ENCODE measurements at places on chromosomes 12 and 14.

DNA sequence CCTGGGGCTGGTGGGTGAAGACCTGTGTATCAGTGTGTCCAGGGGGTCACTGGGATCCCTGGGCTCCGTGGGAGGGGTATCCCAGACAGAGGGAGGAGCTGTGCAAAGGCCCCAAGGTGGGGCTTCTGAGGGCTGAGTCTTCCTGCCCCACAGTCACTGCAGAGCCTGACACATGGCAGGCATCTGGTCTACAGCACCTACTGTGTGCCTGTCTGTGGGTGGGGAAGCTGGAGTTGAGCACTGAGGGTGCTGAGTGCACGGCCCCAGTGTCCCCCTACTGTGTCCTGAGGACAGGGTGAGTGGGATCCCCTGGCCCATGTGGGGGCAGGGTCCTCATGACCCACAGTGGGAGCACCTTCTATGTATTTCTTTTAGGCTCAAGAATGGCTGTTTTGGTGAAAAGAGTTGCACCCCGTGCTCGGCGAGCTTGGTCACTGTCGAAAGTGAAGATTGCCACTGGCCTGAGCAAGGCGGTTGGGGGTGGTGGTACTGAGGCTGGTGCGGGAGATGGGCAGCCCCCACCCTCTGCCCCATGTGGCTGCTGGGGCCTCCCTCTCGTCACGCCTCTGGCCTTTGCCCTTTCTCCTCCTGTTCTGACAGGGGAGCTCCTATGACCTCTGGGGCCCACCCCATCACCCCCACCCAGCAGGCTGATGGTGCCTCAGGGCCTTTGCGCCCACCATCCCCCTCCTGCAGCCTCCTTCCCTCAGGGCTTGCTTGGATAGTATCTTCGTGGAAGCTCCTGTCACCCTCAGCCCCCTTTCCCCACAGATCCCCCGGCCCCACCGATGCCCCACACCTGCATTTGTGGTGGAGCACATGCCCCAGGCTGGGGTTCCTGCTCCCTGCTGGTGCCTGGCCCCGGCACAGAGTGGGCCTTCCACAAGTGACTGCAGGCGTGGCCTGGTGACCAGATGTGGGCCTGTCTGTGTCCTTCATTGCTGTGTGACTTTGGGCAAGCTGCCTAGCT, 55.8 kb downstream of the BEGAIN start:
- no peak for DNase-seq

DNA sequence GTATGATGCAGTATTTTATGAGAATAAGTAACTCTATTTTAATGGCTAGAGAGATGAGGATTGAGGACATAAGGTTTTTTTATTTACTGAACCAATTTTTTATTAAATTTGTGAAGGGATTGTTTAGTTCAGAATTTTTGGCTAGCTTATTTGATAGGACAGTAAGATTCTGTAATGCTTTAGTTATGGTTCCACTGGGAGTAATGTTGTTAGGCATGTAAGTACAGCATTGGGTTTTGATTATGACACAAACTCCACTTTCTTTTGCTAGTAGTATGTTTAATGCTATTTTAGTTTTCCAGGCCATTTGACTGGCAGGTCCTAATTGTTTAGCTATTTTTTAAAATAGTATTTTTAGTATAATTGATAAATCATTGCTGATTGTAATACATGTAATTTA, 33.8 kb upstream of the LRRC10 start:
- no peak for DNase-seq

DNA sequence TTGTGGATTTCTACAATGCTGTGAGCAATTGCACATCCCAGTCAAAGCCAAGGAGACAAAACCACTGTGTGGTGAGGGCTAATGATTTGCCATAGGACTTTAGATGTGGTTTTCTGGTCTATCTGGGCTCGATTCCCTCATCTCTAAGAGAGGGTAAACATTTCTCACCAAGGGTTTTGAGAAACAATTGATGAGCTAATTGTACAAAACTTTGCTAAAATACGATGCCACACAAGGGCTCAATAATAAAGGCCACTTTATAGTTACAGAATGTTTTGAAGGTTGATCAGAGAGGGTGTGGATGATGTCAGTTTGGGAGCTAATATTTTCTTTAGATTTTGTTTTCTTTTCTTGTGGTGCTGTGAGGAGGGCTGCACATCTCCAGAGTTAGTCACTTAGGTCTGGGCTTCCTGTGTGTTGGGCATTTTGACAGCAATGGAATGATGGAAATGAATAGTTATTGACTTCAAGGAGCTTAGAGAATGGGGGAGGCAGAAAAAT, 60.8 kb upstream of the SLC38A4 start:
- no peak for DNase-seq

DNA sequence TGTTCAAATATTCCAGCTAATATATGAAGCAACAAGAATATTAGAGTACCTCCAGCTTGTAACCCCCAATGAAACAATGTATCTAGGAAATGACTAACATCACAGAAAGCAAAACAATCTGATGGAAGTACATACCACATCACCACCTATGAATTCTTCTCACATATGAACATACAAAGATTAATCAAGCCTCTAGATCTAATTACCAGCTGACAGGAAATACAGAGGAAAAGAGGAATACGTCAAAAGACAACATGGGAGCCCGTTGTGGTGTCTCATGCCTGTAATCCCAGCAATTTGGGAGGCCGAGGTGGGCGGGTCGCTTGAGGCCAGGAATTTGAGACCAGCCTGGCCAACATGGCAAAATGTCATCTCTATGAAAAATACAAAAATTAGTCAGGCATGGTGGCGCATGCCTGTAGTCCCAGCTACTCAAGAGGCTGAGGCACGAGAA, 7.5 kb downstream of the NEDD8 start:
- no peak for DNase-seq

GRCh38 chr12:25796523-25797000, 161.9 kb upstream of the RASSF8 start:
- no peak for DNase-seq

GRCh38 chr12:116508145-116509121, 50.7 kb upstream of the MAP1LC3B2 start:
- no peak for DNase-seq

DNA sequence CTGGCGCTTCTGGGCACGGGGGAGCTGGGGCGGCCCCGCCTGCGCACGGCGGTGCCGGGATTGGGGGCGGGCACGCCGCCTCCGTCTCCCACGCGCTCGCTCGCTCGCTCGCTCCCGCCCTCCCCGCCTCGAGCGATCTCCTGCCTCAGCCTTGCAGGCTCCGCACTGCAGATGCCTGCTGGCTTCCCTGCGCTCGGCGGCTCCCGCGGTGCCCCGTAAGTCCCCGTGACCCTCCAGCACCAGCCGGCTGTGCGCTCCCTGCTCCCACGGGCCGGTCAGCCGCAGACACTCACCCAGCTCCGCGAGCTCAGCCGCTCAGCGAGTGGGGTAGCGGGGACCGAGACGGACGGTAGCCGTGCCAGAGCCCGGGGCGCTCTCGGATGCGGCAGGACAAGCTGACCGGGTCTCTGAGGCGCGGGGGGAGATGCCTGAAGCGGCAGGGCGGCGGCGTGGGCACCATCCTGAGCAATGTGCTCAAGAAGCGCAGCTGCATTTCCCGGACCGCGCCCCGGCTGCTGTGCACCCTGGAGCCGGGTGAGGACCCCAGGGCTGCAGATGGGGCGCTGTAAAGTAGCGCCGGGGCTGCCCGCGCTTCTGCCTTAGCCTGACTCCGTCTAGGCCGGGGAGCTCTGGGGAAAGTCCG, at the start of gene TBC1D30:
Gene TBC1D30, plus strand, starts transcription at position 148 of the 643 bp plus-strand sequence. Its CDS starts 233 bp downstream, at position 381.
- no peak for DNase-seq

DNA sequence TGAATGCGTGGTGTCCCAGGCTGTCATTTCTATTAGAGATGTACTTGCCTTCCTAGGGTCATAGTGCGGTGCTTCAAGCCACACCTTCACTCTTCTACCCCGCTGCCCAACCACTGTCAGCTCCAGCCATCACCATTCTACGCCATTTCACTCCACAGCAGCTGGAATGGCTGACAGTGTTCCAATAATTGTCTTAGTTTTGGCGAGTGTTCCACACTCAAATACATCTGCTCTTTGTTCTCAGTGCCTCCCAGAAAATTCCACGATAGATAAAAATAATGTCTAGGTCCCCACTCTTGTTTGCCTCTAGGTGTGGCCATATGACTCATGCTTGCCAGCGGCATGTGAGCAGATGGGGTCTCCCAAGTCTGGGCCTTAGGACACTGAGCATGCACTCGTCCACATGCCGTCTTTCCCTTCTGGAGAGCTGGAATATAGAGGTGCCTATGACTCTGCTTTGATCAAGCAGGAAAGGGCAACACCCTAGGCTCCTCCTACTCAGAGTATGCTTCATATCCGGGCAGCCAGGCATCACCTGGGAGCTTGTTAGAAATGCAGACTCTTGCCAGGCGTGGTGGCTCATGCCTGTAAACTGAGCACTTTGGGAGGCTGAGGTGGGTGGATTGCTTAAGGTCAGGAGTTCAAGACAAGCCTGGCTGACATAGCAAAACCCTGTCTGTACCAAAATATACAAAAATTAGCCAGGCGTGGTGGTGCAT, 163.0 kb downstream of the BRMS1L start:
- no peak for DNase-seq

- no peak for DNase-seq
Measured at GRCh38 chr14:52179141-52179790, 88.2 kb upstream of the PTGDR start.

DNA sequence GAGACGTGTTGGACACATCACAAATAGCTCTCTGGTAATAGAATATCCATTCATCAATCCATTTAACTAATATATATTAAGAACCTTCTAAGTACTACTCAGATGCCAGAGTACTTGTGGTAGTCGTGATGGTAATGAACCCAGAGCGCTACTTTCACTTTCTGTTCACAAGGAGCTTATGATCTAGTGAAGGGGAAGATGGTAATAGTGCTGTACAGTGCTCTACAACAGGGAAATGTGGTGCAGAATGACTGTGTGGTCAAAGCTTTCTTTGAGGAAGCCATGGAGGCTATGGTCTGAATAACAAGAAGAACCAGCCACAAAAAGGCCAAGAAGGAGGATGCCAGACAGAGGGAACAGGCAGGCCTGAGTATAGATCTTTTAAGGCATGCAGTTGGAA, 212.0 kb downstream of the PTPRO start:
- DNase-seq: no peak

GRCh38 chr14:89899291-89899690, 55.2 kb downstream of the EFCAB11 start:
- DNase-seq: no peak

GRCh38 chr12:53756300-53757100, 4.7 kb upstream of the CISTR start:
- no peak for DNase-seq

GRCh38 chr12:123071099-123071800, 79.6 kb downstream of the PITPNM2 start:
- no peak for DNase-seq

- DNase-seq: no peak
Measured at GRCh38 chr12:8037947-8038346, 5.4 kb downstream of the FOXJ2 start.

GRCh38 chr12:75549989-75550388, 38.6 kb upstream of the KRR1 start:
- no peak for DNase-seq

DNA sequence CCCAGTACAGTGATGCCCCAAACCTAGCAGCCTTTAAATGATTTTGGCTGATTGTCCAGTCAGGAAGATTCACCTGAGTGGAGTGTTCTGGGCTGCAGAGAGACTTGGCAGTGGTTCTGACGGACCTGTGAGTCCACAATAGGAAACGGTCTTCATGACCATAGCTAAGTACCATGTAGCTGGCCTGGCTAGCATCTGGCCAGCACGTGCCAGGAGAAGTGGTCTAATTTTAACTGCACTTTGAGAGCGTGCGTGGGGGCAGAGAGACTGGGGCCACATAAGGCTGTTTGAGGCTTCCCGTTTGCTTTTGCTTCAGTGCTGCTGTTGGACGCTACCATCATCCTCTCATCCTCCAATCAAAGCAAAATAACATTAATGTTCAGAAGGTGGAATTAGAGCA, 54.7 kb downstream of the PPM1A start:
- no peak for DNase-seq

DNA sequence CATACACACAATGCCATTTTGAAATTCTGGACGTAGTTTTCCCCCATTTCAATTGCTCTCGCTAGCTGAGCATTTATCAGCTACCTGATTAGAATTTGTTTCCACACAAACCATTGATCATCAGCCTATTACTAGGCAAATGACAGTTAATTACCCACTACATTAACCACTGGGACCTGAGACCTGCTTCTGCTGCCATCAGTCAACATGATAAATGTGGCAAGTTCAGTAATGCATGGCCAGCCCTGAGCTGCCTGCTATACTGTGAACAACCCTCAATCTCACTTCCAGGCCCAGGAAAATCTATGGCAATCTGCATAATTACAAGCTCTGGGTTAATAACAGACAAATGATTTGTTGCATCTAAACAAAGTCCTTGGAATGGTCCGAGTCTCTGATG, 43.5 kb downstream of the LMO3 start:
- DNase-seq: no peak

- no peak for DNase-seq
Measured at GRCh38 chr14:81219759-81220579, 790 bp downstream of the GTF2A1 start.

- DNase-seq: no peak
Measured at GRCh38 chr12:39572551-39572950, 47.1 kb downstream of the ABCD2 start.

GRCh38 chr14:55938249-55938791, 179.9 kb upstream of the PELI2 start:
- DNase-seq: no peak

DNA sequence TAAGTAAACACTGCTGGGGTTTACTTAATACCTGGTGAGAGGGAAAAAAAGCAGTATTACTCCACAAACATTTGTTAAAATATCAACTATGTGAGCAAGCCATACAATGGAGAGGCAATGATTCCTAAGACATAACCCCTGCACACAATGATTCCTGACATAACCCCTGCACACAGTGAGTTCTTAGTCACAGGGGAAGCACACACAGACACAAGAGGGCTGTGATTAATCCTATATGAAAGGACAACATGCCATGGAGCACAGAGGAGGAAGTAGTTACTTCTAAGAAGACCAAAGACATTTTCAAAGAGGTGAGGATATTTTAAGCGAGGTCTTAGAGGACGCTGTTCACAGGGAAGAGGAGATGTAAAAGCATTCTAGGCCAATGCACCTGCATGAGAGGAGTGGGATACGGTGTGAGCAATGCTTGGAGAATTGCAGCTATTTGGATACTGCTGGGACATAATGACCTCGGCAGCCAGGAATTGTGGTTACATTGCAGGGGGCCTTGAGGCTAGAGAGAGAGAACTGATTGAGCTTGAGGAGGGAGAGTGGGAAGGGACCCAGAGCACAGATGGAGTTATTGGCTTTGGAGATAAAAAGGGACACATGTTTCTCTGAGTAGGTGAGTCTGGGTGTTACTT, 211.9 kb downstream of the APAF1 start:
- no peak for DNase-seq

- no peak for DNase-seq
Measured at GRCh38 chr12:122985338-122986257, 5.1 kb downstream of the ARL6IP4 start.

DNA sequence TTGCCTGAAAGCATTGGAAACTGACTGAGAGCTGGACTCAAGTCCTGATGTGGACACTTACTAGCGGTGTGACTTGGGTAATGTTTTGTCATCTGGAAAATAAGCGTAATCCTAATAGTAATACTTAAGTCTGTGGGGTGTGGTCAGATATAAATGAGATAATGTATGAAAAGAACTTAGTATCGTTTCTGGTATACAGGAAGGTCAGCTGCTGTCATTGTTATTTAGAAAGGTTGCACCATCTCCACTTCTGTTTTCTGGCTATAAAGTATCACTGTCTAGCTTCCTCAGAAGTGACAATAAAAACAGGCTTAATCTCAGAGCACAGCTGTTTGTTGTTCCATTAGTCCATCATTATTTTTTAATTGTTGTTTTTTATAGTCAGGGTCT, 34.1 kb upstream of the TUBA1C start:
- no peak for DNase-seq

GRCh38 chr14:21915826-21916225, 242.2 kb upstream of the OR4E1 start:
- DNase-seq: no peak

All from cortex of kidney (tissue), 1 donor.